ENCODE measurements at places on chromosomes 3 and 15.

DNA sequence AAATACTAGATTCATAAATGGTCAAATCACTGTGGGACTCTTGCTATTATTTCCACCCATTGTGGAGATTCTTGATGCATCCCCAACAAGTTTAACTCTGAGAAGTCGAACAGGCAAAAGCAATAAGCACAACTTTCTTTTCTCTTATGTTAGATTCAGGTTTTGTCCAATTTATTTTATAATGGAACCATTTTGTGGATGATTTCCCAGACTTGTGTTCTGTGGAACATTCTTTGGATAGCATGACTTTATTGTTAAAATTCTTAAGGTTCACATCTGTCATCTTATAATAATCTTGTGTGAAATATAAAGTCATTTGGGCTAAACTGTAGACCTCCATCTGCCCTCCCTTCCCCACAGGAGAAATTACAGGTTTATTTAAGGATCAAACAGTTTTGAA, 213.7 kb downstream of the LPP start:
- no peak for DNase-seq

DNA sequence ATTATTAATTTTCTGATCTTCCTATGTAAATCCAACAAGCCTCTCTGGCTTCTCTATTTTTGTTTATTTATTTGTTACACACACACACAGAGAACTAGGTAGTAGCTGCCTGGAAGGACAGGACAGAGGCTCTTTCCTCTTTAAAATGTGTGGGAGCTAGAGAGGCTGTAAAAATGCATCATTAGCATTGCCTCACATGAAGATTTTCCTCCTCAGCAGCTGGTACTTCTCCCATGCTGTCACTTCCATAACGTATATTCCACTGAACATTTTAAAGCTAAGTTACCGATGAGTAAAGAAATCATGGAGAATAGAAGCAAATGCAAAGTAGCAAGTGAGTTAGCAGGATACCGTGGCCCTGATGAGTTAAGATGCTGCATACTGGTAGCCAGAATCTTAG, 63.9 kb downstream of the IMPG2 start:
- DNase-seq, result no peak

DNA sequence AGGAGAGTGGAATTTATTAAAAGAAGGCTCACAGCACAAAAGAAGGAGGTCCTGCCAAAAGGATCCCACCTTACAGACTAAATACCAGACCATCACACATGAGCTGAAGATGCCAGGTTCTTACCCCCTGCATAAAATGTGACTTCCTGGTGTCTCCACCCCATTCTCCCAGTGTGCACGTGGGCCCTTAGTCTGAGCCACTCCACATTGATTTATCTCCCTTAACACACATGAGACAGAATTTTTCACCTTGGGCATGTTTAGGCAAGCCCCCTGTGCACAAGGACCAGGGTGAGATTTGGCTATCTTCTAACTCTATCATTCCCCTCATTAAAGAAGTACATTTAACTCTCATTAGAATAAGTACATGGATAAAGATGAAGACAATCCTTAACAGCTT, 916.7 kb downstream of the PLOD2 start:
- no peak for DNase-seq

- no peak for DNase-seq
Observed at GRCh38 chr3:10867384-10867783, 51.4 kb downstream of the SLC6A11 start.

DNA sequence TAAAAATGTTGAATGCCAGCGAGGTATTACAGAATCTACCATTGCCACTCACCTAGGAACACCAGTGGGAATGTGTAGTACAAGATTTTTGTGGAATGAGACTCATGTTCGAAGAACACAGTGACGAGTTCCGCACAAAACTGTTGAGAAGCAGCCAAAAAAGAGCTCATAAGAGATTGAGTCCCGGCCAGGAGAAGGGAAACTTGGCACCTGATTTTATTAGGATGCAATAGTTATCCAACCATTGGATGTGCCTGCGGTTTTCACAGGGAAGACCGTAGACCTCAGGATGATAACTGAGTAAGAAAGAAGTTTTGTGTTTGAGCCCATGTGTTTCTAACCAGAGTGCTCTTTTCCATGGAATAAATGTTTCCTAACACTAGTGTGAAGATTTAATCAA, 88.9 kb downstream of the PTPRG start:
- DNase-seq, result no peak

- no peak for DNase-seq
Observed at GRCh38 chr3:120227710-120228347, 57.2 kb downstream of the GPR156 start.

DNA sequence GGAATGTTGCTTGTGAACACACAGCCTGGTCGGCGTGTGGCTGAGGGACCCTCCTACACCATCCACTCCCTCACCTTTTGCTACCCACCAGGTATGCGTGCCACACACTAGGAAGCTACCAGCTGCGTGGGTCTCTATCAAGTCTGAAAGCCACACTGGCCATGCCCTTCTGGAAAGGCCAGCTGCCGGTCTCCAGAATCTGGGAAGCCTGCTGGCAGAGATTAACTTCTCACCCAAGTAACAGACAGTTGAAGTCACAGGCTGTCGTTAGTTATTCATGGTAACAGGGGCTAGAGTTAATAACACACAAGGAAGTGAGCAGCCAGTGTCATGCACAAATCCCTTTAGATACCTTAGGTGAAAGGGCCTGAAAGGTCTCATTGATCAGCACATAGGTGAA, 48.1 kb downstream of the SUSD5 start:
- DNase-seq, result no peak

DNA sequence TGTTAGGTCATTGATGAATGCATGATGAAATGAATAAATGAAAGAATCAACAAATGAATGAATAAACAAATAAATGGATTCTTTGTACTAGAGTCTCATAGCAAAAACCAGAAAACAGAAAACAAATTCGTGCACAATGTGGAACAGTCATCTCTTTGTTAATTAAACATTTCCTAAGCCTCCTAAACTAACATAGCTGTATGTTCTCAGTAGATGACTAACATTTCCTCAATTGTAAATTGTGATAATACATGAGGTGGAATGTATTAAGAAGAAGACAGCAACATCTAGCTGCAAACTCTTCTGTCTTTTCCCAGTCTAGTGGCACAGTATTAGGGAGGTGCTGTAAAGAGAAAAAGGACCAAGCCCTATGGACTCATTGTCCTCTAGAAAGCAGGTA, 1021.0 kb downstream of the MCTP2 start:
- DNase-seq, result no peak

DNA sequence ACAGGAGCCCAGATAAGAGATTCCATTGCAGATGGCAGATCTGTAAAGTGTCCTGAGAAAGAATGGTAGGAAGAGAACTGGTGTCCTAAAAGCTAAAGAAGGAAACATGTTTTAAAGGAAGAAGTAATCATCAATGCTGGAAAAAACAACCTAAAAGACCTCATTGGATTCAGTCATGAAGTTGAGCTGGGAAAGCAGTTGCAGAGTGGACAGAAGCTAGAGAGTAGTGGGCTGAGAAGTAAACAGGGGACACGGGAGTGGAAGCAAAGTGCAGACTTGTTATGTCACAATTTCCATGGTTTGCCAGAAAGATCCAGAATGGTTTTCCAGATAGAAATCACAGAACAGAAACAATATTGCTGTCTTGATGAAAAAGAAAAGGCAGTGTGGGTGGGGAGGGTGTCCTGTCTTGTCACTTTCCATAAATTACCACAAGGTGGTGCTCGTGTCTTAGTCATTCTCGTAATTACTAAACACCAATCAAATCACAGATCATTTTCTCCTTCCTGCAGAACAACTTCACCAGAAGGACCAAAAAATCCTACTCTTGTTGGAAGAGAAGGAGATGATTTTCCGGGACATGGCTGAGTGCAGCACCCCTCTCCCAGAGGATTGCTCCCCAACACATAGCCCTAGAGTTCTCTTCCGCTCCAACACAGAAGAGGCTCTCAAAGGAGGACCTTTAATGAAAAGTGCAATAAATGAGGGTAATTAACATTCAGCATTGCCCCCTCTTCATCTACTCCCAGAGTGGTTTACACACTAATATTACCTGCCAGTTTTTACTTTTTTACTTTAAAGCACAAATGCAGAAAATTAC, 64.5 kb downstream of the KLHL25 start:
- DNase-seq, result no peak

GRCh38 chr3:150868282-150868681, 37.0 kb downstream of the MINDY4B start:
- DNase-seq, result no peak

DNA sequence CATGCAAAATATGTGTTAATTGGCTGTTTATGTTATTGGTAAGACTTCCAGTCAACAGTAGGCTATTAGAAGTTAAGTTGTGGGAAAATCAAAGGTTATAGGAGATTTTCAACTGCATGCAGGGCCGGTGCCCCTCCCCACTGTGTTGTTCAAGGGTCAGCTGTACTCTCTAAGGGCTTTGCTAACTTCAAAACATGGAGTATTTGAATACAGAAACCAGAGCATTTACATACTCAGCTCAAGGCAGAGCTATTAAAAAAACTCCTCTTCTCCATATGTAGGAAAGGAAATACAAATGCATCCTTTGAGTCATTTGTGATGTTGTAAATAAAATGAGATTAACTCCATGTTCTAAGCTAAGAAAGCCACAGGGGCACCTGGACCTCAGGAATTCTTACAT, 16.8 kb downstream of the IL17RB start:
- no peak for DNase-seq

DNA sequence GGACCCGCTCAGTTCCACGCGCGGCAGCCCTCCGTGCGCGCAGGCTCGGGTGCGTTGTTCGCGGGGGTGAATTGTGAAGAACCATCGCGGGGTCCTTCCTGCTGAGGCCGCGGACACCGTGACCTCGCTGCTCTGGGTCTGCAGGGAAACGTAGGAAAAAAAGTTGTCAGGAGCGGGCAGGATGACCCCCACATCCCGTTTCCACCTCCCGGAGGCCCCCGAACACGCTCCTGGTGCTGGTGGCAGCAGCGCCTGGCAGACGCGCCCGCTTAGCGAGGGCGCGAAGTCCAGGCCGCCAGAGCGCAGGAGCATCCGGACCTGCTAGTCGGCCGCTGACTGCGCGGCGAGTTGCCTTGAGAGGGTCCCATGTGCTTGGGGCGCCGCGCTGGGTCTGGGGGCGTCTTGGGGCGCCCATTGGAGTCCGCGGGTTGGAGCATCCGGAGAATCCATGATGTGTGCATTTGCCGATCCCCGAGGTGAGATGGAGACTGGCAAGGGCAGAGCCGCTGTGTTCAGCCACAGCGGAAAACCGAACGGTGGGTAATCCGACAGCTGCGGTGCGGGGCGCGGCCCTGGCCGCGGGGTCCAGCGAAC, 520 bp downstream of the GREM1 start:
- DNase-seq, result no peak
